ENCODE measurements at places on chromosomes 5 and 9.

DNA sequence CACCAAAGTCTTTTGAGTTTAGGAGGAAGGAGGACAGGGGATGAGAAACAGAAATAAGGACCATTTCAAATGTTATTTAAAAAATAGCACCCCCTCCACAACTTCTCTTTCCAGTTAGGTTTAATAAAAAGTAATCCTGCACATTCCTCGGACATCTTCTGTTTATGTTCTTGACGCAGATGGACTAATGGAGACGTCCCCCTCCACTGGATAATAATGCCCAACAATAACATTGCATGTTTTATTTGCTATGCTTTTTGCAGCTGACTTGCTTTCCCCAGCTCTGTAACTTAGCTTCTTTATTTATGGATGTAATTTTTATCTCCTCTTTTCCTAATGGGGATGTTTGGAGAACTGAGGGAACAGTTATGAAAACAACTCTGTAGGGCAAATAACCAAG is 89.5 kb downstream of the MAT2B start:
- no peak for DNase-seq

- no peak for DNase-seq
Measured at GRCh38 chr5:178319541-178320041, 87.0 kb upstream of the PHYKPL start.

- DNase-seq: no peak
Measured at GRCh38 chr5:97042996-97043395, 99.4 kb downstream of the LIX1 start.

DNA sequence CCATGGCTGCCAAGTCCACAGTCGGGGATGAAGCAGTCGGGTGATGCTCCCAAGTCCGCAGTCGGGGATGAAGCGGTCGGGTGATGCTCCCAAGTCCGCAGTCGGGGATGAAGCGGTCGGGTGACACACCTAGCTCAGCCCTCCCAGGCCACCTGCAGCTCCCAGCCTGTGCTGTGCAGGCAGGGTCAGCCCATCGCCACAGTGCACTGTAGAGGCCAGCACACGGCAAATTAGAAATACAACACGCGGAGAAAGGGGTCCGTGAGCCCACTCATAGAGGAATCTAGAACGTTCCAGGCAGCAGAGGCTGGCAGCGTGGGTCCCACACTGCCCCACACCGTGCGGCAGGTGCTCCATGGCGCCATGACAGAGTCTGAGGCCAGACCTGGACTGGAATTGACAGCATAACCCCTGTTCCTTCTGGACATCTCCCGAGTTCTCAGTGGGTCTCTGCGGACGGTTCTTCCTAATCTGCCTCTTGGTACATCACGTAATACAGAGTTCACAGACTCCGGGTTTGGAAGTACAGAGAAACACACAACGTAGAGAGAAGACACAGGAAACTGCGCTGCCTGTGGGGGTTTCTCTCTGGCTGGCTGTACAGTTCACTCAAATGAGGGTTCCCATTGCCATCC is 7.7 kb upstream of the EXOC3 start:
- DNase-seq: no peak

- no peak for DNase-seq
Measured at GRCh38 chr9:90808890-90809685, 7.5 kb downstream of the SYK start.

DNA sequence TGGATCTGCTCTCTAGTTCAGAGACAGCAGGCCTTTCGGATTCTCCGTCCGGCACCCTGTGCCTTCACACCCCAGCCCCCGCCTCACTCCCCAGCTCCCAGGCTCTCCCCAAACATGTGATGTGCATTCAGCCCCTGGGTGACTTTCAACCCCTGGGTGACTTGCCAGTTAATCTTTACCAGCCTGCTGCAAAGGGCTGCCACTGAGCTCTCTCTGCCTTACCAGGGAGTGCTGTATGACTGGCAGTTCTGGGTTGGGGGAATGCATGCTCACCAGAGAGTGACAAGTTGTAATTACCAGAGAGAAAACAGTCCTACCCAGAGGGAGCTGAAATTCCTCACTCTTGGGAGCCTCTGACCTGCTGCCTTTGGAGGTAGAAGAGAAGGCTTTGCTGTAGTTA is 4.9 kb upstream of the ADRA1B start:
- no peak for DNase-seq

DNA sequence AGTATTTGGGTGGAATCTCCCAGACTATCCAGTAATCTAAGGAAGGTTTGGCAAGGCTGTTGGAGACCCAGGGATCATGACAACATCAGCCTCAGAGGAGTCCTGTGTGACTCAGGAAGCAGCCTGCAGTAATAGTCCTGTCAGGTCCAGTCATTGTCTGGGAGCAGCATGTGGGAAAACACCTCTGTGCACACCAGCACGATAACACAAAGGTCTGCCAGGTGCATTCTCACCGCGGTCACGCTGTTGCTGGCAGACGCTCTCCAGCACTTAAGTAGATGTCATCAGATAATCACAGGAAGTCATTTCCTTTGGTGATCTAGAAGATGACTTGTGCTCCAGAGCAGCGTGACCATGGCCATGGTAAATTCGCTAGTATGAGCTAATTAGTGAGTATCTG is 99.2 kb upstream of the IQGAP2 start:
- no peak for DNase-seq

- peak; percentile 10 for DNase-seq
Measured at GRCh38 chr5:155402927-155403640, 389.5 kb downstream of the KIF4B start.

- no peak for DNase-seq
Measured at GRCh38 chr9:82325907-82326306, 337.3 kb downstream of the SPATA31D1 start.

- no peak for DNase-seq
Measured at GRCh38 chr5:139631520-139632165, 16.5 kb upstream of the CXXC5 start.

All from foreskin melanocyte (primary cell).